ENCODE measurements at places on chromosomes 16 and 17.

- DNase-seq, result no peak
Measured at GRCh38 chr17:81399481-81400153, 4.4 kb downstream of the BAHCC1 start.

GRCh38 chr16:3035972-3036725, 595 bp downstream of the BICDL2 start:
- no peak for DNase-seq

- DNase-seq, result no peak
Measured at GRCh38 chr17:40857535-40857934, 9.5 kb downstream of the KRT12 start.

DNA sequence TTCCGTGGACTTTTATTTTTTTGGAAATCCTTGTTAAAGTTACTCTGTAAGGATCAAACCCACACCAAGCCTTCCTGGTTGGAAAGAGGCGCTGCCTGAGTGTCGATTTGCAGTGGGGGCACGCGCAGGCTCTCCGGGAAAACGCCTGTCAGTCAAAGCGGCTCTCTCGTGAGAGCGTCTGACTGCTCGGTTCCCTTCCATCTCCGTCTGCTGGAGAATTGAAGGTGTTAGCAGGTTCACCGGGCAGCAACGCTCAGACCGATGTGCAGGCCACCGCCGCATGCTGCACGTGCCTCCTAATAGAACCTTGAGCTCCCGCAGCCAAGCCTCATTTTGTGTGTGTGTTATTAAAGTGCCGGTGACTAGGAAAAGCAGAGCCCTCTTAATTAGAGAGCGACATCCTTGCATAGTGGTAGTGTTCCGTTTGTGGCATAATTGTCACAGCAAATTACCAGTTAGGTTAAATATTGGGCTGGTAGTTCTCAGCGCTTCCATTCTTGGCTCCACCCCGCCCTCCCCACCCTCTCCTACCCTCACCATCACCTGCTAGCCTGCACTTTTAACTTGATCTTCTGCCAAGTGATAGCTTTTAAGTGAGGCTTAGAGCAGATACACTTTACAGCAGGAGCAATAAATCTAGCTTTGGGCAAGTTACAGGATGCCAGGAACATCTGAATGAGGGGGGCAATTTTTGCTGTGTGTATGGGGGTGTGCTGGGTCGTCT, 75.5 kb downstream of the RPA1 start:
- no peak for DNase-seq

DNA sequence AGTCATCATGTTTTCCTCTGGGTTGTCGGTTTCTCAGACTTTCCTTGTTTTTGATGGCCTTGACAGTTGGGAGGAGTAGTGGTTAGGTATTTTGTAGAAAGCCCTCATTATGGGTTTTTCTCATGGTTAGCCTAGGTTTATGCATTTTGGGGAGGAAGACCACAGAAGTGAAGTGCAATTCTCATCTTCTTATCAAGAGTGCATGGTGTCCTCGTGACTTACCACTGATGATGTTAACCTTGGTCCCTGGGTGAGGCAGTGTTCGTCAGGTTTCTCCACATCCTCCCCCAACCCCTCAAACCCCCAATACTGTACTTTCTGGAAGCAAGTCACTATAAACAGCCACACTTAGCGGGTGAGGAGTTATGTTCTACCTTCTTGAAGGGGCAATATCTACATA, 42.3 kb downstream of the BPTF start:
- no peak for DNase-seq

GRCh38 chr16:1580256-1580655, 31.6 kb downstream of the IFT140 start:
- DNase-seq, result no peak

- DNase-seq, result no peak
Measured at GRCh38 chr16:53792161-53792951, 88.4 kb downstream of the FTO start.

- no peak for DNase-seq
Measured at GRCh38 chr17:1112875-1113274, 66.9 kb downstream of the ABR start.
